SK-MEL-5 (cell line): ENCODE measurements at places on chromosomes 6 and 20.
A peak's percentile ranks its signal among the peaks of the same experiment; 100 is the strongest.

GRCh38 chr6:38220069-38220723, 400.7 kb downstream of the ZFAND3 start:
- peak; percentile 73 for DNase-seq

- DNase-seq = no peak
Measured at GRCh38 chr6:122676146-122676545, 65.9 kb downstream of the PKIB start.

DNA sequence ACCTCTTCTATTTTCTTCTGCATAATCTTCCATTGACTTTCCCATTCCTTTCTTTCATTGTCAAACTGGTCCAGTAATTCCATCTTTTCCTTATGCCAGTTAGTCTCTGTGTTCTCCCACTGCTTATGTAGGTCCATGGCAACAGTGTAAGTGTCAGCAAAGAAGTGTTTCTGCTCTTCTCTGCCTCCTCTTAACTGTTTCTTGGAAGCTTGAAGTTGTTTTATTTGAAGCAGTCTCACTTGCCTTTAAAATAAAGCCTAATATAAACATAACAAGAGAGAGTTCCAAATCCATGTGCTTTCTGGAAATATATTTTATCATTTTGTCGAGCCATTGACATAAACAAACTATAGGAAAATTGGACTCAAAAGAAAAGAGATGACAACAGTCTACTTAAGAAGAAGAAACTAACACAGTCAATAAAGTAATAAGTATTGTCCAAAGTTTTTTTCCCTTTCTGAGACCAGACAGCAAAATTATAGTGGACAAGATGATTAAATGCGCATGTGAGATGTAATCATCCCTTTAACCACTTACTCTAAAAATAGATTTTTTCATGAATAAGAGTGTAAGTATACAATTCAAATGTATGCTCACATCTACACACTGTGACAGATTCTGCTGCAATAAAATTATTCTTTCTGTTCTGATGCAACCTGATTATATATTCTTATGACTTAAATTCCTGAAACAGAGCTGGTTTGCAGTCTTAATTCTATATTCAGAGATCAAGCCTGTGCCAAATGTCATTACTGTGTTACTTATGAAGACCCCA, 5.2 kb downstream of the KIAA0408 start:
- DNase-seq = no peak

- DNase-seq = no peak
Measured at GRCh38 chr6:155050311-155050710, 55.2 kb downstream of the TIAM2 start.
